ENCODE measurements at places on chromosomes 4 and X.
A peak's percentile ranks its signal among the peaks of the same experiment; 100 is the strongest.

- DNase-seq: no peak
Measured at GRCh38 chr4:186719925-186720694, 3.5 kb downstream of the FAT1 start.

DNA sequence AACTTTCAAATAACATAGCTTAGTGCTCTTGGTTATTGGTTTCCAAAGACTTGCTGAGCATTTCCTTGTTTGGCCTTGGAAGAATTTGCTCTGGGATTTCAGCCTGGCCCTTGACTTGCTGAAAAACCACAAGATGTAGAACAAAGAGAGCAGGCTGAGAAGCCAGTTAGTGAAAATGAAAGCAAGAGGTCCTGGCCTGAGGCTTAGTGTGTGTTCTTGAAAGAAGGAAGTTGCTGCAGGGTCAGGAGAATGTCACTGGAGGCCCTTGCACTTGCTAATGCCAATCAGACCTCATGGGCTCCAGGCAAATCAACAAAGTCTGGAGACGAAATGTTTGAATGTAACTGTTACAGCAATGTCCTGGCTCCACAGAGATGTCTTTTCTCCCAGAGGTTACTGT, 79.4 kb downstream of the SYNPO2 start:
- DNase-seq: no peak

DNA sequence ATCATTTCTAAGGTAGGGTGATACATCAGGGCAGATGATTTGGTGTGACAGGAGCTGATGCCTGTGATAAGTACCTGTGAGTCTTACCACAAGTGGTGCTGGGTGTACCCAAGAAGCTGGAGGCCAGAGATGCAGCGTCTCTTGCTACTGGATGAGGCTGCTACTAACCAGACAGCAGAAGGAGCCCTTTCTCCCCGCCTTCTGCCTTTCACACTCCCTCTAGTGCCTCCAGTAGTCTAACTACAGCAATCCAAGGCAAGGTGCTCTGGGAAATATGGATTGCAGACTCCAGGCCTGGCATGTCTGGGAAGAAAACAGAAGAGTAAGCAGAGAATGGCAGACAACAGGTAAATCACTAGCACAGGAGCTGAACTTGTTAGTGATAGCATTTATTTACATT, 470.8 kb downstream of the NKX6-1 start:
- no peak for DNase-seq

DNA sequence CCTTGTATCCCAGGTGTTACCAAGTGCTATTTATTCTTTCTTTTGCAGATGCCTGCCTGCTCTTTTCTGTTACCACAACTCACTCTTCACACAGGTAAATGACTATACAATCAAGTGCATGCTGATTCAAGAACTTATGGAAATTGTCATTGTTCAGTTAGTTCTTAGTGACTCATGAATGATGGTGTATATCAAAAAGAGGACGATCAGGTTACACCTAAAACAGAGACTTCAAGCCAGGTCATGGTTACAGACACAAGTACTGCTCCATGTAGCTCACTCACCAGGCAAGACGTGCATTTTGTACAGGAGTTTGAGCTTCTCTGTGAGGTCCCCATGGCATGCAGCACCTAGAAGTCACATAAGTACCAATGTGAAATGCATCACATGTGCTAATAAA, 59.3 kb upstream of the UCP1 start:
- no peak for DNase-seq

GRCh38 chr4:176036585-176037205, 28.9 kb upstream of the WDR17 start:
- no peak for DNase-seq

- no peak for DNase-seq
Measured at GRCh38 chr4:121326597-121326996, 54.2 kb downstream of the QRFPR start.

- DNase-seq: no peak
Measured at GRCh38 chr4:61336916-61337315, 136.8 kb downstream of the ADGRL3 start.

DNA sequence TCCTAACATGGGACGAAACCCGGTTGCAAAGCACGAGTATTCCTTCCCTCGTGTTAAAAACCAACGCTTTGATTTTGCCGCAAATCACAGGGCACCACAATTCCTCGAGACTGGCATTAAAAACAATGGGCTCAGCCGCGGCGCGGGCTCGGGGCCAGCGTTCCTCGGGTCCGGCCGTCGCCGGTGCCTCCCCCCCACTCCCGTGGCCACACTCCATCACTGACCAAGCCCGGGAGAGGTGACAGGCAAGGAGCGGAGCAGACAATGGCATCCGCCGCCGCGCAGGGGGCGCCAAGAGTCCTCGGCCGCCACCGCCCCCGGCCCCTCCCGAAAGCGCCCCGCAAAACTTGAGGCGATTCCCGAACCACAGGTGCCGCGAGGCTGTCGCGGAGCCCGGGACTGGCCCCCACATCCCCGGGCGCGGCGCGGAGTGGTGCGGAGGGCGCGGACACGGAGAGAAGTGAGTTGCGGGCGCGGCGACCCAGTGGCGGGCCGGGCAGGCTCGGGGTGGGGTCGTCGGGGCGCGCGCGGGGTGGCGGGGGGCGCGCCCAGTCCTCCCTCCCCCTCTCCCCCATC, 445 bp downstream of the AP1S2 start:
- DNase-seq: peak; percentile 12

DNA sequence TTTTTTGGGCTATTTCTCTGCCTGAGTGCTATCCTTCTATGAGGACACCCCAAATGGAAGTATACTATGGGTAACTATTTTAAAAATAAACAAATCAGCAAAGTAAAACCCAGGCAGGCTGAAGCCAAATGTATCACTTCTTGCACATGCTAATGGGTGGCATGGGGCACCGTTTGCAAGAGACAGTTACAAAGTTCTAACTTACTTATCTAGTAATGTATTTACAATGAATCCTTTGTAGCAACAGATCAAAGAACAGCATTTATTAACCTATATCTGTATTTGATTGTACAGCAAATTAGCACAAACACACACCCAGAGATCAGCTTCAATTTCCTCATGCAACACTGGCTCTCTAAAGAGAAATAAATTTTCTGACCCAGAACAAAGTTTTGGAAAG, 225.5 kb downstream of the ZNF674 start:
- no peak for DNase-seq

GRCh38 chr4:1797298-1797860, 4.3 kb downstream of the FGFR3 start:
- no peak for DNase-seq

DNA sequence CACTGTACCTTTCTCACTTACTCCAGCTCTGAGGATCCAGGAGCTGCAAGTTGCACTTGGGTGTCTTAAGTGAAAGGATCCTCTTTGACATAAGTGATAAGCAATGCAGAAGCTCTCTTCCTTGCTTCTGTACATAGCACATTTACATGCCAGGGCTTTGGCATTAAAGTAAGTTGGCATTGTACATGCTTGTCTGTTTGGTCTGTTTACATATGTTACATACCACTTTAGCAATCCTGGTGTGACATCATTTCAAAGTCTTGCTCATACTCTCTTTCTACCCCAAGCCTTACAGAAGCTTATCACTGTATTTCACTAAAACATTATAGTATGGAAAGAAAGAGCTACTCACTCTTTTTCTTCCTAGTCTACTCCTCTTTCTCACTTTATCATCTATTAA, 2548.3 kb downstream of the ARAP2 start:
- no peak for DNase-seq

GRCh38 chrX:150099316-150099715, 161.0 kb upstream of the EOLA2 start:
- DNase-seq: no peak

DNA sequence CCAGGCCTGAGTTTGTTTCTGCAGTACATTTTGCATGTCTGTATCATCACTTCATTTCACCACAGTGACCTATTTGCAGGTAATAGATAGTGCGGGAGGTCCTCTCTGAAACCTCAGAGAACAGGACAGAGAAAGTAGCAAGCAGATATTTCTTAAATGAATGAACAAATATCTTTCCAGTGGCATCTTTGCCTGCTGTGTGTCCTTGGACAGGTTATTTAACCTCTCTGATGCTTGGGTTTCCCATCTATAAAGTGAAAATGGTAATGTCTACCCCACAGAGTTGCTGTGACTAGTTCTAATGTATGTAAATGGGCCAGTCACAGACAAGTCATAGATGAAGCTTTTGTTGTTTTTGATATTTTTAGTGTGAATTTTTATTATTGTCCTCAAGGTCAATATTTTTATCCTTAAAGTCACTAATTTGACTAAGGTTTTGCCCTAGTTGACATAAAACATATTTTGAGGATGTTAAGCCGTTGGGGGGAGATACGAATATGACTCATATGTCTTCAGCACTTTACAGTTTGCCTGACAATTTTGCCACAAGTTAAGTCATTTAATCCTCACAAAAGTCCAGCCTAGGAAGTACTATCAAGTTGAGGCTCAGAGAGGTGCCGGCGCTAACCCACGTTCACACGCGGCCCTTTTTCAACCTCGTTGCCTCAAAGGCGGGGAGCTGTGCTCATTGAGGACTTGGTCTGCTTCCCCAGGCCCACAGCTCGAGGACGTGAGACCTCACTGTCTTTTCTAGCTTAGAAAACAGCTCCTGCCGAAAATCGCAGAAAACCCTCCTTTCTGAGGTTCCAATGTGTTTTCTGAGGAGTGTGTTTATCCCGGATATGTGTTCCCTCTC, 126.7 kb upstream of the STX18 start:
- no peak for DNase-seq

DNA sequence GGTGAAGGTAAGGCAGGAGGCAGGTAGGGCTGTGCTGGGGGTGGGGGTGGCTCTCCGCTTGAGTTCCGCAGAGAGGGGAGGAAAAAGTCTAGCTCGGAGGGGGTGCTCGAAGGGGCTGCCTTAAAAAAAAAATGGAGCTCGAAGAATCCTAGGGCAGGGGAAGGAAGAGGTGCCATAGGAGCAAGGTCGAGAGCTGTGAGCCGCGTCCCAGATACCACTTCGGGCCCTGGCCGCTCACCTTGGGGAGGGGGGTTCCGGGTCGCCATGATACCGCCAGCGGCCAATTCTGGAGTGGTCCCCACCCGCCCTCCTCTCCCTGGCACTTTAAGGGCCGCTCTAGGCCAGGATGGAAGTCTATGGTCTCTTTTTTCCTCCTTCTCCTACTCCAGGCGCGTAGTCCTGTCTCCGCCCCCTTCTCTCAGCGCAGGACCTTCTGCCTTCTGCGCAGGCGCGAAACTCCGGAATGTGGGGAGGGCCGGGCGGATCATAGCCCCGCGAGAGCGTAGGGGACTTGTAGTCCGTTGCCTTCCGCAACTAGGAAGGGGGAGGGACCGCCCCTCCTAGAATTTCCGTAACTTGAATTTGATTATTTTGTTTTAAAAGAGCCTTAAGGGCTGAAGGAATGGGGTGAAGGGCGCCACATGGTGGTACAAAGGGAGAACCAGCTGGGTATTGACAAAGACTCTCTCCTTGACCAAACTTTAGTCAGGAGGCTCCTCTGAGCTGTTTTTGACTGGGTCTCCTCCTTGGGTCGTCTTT, at the start of gene FUNDC1:
Gene FUNDC1, minus strand, starts transcription at position 293 of the 759 bp plus-strand sequence. Its CDS starts 27 bp downstream, at position 266.
- peak; percentile 84 for DNase-seq

DNA sequence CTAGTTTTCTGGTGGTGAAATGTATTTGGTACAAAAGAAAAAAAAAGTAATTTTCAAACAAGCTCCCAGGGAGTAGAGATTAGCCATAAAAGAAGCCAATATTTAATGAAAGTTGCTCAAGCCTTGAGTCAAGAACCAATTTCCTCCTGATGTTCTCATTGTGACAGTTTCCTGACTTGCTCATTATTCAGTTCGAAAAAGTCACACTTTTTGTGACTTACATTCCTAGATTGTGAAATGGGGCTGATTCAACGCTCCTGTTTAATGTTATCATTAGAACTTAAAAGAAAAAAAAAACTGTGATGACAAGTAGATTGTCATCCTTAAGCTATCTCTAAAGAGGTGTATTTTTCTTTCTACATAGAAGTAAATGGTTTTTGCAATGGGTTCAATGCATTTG, 122.6 kb upstream of the BMPR1B start:
- DNase-seq: no peak

GRCh38 chr4:110245577-110245976, 47.2 kb upstream of the ELOVL6 start:
- no peak for DNase-seq

- no peak for DNase-seq
Measured at GRCh38 chrX:118865231-118865630, 41.6 kb downstream of the ZCCHC12 start.

- DNase-seq: no peak
Measured at GRCh38 chrX:129956765-129957164, 25.7 kb upstream of the BCORL1 start.
